ENCODE measurements at places on chromosomes 1 and 21.

DNA sequence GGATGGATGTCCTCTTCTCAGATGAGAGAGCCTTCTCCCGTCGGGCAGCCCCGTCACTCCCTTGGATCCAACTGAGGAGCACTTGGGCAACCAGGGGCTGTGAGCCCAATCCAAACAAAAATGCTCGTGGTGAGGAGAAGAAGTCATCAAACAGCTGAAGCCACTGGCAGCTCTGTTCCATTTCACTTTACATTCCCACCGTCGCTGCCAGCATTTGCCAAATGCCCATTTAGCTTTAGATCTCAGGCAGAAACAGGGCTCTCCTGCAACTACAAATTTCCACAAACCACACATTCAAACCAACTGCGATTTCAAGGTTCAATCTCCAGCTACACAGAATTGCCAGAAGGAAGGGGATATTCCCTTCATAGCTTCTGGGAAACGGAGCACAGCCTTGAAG lies 634.6 kb downstream of the SMYD3 start:
- H3K36me3 ChIP-seq: no peaks in the 10 kb centered on the region
- no peaks in the 10 kb centered on the region for H3K27me3 ChIP-seq
- H3K27ac ChIP-seq: no peak overlapping the region
- no peak for DNase-seq
- H3K4me1 ChIP-seq: no peaks in the 10 kb centered on the region

DNA sequence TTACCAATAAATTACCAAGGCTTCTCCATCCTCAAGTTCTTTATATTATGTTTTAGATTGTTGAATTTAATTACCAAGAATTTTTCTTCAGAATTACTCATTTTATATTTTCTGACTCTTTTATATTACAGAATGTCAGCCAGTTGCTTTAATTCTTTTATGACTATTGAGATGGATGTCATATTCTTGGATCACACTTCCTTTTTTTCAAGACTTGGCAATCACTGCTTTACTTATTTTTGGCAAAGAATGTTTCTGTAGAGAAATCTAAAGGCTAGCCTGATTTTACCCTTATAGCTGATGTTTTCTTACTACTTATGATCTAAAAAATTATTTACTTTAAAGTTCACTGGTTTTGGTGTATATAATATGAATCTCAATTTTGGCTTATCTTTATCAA lies 721.1 kb upstream of the TMPRSS15 start:
- H3K27ac ChIP-seq: no peak overlapping the region
- no peaks in the 10 kb centered on the region for H3K36me3 ChIP-seq
- no peak overlapping the region for H3K4me3 ChIP-seq
- H3K27me3 ChIP-seq: no peaks in the 10 kb centered on the region
- no peak for DNase-seq

DNA sequence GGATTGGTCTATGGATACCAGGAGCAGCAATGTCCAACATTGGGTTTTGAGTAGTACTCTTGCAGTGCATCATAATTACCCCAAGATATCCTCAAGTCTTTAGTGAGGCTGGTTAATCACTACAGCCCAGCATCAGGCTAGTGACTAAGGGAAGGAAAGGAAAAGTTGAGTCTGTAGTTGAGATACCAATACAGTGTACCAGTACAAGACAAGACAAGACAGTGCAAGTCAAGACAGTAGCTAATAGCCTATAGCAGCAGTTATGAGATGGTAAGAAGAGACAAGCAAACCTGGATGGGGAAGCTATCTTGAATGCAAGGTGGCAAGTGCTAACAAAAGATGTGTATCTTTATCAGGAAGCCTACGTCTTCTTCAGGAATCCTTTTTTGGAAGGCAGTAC lies 13.3 kb upstream of the GNG12 start:
- H3K4me3 ChIP-seq: no peak overlapping the region
- H3K27me3 ChIP-seq: no peaks in the 10 kb centered on the region

GRCh38 chr21:34517491-34518245 lies 5.7 kb upstream of the KCNE1 start:
- H3K27ac ChIP-seq: no peak overlapping the region
- peaks cover 6% of the 10 kb centered on the region for H3K4me1 ChIP-seq
- H3K4me3 ChIP-seq: no peak overlapping the region
- H3K36me3 ChIP-seq: peaks cover 3% of the 10 kb centered on the region
- DNase-seq: no peak

DNA sequence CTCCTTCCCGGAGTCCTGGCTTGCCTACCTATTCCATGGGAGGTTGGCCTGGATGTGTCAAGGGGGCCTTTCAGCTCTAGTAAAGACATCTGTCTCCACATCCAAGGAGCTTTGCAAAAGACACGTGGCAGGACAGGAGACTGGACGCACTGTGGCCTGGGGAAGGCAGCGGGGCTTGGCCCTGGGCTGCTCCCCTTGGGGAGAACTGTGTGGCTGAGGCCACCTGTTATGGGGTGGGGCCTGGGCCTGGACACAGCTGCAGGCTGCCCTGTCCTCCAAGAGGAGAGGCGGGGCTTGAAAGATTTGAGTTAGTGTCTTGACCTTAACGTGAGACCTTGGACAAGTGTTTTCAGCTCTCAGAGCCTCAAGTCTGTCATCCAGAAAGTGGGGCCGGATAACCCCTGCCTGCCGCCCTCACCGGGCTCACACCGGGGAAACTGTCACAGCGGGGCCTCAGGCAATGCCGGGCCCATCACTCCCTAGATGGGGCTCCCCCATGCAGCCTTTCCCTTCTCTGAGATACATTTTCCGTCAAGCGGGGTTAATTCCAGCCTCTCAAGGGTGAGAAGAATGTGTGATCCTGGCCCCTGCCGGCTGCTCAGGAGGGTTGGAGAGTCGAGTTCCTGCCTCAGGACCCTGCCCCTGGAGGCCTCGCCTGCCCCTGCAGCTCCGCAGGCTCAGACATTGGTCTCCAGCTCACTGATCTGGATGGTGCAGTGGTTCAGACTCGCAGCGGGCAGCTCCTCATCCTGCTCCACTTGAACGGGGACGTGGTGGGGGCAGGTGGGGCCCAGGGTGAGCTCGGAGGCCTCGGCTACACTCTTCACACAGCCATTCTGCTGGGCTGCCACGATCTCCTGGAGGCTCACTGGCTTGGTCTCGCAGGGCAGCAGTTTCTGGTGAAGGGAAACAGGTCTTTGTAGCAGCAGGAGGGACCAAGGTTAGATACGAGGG lies 25.6 kb downstream of the PODN start:
- no peak overlapping the region for H3K4me3 ChIP-seq
- no peak for DNase-seq
- H3K27me3 ChIP-seq: no peaks in the 10 kb centered on the region
- peaks cover 19% of the 10 kb centered on the region for H3K36me3 ChIP-seq

DNA sequence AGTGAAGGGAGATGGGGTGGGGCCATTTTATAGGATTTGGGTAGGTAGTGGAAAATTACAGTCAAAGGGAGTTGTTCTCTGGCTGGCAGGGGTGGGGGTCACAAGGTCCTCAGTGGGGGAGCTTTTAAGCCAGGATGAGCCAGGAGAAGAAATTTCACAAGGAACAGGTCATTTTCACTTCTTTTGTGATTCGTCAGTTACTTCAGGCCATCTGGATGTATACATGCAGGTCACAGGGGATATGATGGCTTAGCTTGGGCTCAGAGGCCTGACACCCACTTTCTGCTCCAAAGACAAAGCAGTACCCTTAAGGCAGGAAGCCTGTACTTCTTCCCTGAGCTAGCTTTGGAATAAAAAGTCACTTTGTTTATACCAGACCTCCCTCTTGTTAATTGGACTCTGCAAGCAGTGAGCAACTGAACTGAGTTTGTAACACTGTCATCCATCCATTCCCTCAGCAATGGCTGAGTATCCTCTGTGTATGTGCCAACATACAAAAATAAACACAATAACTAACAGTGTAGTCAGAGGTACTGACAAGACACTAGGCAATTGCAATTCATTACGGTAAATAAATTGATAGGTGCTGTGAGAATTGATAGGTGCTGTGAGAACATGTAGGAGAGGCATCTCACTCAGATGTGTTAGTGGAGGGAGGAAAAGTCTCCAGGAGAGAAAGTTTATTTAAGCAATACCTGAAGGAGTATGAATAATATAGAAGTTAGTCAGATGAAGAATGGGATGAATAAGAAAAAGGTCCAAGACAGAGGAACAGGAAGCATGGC lies 14.7 kb upstream of the RGS2 start:
- H3K27ac ChIP-seq: no peak overlapping the region
- H3K36me3 ChIP-seq: no peaks in the 10 kb centered on the region
- H3K4me1 ChIP-seq: no peaks in the 10 kb centered on the region
- no peaks in the 10 kb centered on the region for H3K27me3 ChIP-seq
- no peak overlapping the region for H3K4me3 ChIP-seq

DNA sequence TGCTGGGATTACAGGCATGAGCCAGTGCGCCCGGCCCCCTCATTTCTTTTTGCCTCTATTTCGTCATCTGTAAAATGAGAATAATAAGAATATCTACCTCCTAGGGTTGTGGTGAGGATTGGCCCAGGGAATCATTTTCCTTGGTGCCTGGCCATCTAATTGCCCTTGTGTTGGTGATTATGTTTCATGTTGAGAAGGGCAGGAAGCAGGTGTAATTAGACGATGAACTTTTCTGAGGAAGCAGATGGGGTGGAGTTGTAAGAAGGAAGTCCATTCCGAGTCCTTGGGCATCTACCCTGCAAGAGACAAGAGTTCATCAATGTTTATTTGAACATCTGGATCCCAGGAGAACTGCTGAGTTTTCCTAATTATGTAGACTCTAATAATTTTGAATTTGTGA lies 38.7 kb upstream of the NEK2 start:
- H3K27ac ChIP-seq: no peak overlapping the region
- H3K4me1 ChIP-seq: no peaks in the 10 kb centered on the region
- DNase-seq: no peak
- no peaks in the 10 kb centered on the region for H3K27me3 ChIP-seq
- H3K4me3 ChIP-seq: no peak overlapping the region

DNA sequence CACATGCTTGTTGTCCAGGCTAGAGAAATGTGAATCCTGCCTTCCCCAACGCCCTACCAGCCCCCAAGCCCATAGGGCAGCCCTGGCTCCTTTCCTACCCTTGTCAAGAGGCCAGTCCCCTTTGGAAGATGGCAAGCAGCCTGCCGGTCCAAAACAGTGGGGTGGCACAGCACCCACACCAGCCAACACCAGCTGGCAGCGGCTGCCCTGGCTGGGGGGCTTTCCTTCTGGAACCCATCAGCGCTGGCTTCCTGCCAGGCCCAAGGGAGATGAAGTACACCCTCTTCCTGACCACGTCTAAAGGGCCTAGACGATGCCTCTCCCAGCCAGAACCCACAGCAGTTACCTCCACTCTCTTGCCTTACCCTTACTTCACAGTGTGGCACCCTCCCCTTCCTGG lies 24.2 kb downstream of the KCNN3 start:
- H3K4me1 ChIP-seq: no peaks in the 10 kb centered on the region
- H3K36me3 ChIP-seq: no peaks in the 10 kb centered on the region
- H3K27me3 ChIP-seq: no peaks in the 10 kb centered on the region

DNA sequence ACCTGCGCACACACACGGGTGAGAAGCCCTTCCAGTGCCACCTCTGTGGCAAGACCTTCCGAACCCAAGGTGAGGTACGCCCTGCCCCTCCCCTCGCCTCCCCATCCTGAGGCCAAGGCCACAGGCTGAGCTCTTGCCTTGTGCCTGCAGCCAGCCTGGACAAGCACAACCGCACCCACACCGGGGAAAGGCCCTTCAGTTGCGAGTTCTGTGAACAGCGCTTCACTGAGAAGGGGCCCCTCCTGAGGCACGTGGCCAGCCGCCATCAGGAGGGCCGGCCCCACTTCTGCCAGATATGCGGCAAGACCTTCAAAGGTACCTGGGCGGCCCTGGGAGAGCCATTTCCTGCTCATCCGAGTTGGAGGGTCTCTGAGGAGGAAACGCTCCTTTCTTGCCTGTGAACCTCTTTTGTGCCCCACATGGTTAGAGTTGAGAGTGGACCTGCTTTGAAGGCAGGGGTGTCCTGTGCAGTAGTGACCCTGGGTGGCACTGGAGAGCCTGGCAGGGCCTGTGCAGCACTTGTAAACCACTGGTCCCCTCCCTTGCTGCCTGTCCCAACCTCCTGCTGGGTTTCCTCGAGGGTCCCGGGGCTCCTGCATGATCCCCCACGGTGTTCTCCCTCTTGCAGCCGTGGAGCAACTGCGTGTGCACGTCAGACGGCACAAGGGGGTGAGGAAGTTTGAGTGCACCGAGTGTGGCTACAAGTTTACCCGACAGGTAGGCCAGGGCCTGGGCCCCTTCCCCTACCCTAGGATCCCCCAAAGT lies 8.5 kb downstream of the ZBTB48 start:
- no peaks in the 10 kb centered on the region for H3K4me1 ChIP-seq
- peaks cover 62% of the 10 kb centered on the region for H3K36me3 ChIP-seq
- H3K27ac ChIP-seq: peak overlapping the region; percentile 86
- H3K27me3 ChIP-seq: no peaks in the 10 kb centered on the region
- no peak overlapping the region for H3K4me3 ChIP-seq
- DNase-seq: no peak

DNA sequence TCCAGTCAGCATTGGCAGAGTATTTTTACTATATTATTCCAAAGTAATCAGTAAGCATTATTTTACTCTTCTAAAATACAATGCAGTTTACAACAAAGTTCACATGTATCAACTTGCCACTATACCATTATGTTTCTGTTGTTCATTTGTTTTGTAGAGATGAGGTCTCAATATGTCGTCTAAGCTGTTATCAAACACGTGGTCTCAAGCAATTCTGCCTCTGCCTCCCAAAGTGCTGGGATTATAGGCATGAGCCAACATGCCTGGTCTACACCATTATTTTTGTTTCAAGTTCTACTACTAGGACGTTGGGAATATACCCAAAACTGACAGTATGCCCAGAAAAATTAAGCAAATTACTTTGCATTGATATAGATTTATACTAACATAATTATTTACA lies 19.8 kb downstream of the FAF1 start:
- DNase-seq: no peak
- H3K4me1 ChIP-seq: no peaks in the 10 kb centered on the region
- H3K27ac ChIP-seq: no peak overlapping the region
- H3K36me3 ChIP-seq: no peaks in the 10 kb centered on the region
- no peak overlapping the region for H3K4me3 ChIP-seq

DNA sequence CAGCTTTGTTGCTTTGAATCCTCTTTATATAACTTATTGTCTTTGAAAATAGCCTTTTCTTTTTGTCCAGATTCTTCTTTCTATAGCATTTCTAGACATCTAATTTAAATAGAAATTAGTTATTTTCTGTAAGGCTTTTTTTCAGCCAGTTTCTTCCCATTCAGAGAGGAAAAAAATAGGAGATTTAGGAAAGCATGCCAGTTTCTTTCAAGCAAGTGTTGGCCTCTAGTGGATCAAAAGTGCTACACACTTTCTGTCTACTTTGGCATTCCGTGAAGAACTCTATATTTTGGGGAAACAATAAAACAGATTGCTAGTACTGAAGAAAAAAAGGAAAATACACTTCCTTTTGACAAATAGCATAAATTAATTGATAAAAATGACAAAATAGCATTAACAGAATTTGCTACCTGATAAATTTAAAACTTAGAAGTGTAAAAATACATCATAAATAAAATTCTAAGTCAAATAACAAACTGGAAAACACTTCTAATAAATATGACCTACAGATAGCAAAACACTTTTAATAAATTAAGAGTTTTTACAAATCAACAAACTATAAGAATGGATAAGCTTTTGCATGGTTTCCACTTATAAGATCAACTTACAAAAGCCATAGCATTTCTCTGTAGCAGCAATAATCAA lies 13.1 kb upstream of the EXO1 start:
- no peaks in the 10 kb centered on the region for H3K4me1 ChIP-seq
- DNase-seq: no peak
- no peaks in the 10 kb centered on the region for H3K27me3 ChIP-seq
- no peak overlapping the region for H3K4me3 ChIP-seq
- no peak overlapping the region for H3K27ac ChIP-seq

Measured in tibial artery (tissue), 4 donors.